NCI-H2227 treated with DMSO at 0.1 percent for 48 hours (cell line): ENCODE measurements at places on chromosomes 5 and 9.

- DNase-seq = no peak
These were observed 51.1 kb downstream of the SH3TC2 start for GRCh38 chr5:149011728-149012127.

DNA sequence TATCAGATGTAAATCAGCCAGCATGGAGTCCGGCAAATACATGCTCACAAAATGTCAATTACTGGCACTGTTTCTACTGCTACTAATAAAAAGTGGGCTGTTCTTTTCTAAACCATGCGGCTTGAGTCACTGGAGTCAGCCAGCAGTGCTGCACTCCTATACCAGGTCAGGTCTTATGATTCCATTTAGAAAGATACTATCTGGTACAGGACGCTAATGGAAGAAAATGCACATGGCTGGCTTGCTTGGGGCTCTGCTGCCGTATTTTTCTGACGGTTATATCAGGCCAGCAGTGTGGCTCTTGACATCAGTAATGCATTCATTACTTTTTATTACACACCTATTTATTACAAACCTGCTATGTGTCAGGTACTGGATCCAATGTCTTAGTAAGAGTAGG lies 74.3 kb downstream of the NDFIP1 start:
- no peak for DNase-seq

DNA sequence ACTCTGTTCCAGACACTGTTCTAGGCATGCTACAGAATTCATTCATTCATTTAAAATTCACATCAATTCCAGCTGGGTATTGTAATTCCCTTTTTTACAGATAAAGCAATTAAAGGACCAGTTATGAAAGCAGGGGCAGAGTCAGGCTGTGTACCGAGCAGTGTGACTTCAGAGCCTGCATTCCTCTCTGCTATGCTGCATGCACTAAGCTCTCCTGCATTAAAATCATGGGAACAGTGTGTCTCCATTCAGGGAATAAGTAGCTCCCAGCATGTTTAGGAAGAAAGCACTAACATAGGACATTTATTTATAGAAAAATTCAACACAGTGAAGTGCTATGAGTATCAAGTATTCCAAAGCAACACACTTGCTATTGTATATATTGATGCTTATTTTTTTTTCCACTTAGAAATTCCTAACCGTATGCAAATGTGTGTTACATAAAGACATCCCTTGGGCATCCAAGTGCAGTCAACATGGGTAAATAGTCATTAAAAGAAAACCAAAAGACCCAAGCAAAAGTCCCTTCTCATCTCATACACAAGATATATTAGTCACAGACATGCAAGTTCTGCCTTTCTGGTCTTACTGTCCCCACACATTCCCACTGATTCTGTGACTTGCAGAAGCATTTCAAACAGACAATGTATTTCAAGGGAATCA lies 173.7 kb downstream of the GABRB2 start:
- DNase-seq = no peak

DNA sequence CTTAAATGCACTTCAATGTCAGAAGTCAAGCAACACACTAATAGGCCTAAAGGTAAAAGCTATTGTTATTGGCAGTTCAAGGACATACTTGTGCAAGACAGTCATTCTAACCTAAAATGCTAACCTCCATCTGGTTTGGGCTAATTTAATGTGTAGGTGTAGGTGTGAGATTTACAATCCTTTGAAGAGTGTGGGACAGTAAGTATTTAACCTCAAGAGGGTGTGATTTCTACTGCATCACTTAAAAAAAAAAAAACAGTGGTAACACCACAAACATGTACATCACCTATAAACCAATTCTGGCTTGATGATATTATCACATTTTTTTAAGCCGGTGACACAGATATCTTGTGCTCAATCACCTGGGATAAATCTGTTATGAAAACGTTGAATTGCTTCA lies 127.5 kb upstream of the MEF2C start:
- DNase-seq = no peak

- no peak for DNase-seq
These were observed 63.4 kb downstream of the NR6A1 start for GRCh38 chr9:124707666-124708065.

DNA sequence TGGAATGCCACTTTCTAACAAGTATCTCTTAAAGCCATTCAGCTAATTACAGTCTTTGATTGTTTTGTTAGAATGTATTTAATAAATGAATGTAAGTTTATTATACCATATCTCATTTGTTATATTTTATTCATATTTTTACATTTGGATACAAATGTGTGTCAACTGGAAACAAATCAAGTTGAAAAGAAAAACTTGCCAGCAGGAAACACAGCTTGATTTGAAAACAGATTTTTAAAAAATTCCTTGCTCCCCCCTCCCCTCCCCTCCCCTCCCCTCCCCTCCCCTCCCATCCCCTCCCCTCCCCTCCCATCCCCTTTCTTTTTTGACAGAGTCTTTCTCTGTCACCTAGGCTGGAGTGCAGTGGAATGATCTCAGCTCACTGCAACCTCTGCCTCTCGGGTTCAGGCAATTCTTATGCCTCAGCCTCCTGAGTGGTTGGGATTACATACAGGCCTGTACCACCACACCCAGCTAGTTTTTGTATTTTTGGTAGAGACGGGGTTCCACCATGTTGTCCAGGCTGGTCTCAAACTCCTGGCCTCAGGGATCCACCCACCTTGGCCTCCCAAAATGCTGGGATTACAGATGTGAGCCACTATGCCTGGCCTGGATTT lies 227.6 kb downstream of the WDR70 start:
- DNase-seq = no peak

- DNase-seq = no peak
These were observed 53.3 kb downstream of the TRPC7 start for GRCh38 chr5:136311999-136312398.

GRCh38 chr5:76705574-76705973 lies 10.4 kb upstream of the F2R start:
- DNase-seq = no peak

DNA sequence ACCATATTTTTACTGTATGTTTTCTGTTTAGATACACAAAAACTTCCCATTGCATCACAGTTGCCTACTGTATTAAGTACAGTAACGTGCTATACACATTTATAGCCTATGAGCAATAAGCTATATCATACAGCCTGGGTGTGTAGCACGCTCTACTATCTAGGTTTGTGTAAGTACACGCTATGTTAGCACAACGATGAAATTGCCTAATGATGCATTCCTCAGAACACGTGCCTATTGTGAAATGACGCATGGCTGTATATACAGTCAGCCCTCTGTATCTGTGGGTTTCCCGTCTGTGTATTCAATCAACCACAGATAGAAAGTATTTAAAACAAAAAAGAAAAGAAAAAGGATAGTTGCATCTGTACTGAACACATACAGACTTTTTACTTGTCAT lies 64.2 kb downstream of the SGCD start:
- no peak for DNase-seq

DNA sequence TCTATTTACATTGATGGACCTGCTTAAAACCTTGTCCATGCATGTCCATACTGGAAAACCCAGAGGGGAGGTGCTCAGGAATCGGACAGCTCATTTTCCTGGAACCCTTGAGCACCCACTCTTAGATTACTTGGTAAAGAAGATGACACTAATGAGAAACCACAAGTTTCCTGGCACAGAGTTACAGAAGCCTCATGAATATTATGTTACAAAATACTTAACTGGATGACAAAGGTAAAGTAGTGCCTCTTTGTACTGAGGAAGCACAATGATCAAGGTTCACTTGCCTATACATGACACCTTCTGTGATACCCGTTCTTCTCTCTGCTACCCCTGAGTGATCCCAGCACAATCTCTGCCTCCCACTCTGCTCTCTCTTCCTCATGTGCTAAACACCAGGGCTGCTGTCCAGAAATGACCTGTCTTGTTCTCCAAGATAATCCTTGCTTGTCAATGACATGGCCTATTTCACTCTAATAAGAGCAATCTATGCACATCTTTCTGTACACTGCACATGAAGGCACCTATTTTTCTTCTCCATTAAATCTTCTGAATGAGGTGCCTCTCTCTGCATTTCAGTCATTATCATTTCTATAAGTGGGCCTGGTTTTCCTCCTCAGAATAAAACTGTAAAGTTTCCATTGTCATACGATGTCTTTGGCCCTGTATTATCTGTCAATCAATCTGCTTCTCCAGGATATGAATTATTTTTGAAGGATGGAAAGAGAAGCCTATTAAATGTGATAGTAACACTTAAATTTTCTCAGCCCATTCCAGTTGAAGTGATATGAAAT lies 684.0 kb upstream of the ACO1 start:
- no peak for DNase-seq

DNA sequence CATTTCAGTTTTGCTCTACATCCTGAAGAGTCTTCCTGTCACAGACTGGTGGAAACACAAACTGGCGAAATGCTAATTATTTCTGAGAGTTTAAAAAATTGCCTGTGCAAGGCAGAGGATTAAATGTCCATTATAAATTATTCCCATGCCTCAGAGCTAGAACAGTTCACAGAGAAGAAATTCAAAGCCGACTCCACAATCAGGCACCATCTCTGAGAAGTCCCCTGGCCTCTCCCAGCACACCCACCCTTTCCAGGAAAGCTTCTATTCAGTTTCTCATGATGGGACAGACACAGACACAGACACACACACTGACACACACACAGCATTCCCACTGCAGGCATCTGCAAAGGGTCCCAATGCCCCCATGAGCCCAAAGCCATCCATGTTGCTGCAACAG lies 253.1 kb downstream of the DENND1A start:
- no peak for DNase-seq

GRCh38 chr5:132184588-132184987 lies 43.1 kb downstream of the P4HA2 start:
- DNase-seq = no peak

- no peak for DNase-seq
These were observed 615.6 kb upstream of the GRIN3A start for GRCh38 chr9:102354041-102354440.

- no peak for DNase-seq
These were observed 356.9 kb upstream of the WWC1 start for GRCh38 chr5:167934551-167934971.

DNA sequence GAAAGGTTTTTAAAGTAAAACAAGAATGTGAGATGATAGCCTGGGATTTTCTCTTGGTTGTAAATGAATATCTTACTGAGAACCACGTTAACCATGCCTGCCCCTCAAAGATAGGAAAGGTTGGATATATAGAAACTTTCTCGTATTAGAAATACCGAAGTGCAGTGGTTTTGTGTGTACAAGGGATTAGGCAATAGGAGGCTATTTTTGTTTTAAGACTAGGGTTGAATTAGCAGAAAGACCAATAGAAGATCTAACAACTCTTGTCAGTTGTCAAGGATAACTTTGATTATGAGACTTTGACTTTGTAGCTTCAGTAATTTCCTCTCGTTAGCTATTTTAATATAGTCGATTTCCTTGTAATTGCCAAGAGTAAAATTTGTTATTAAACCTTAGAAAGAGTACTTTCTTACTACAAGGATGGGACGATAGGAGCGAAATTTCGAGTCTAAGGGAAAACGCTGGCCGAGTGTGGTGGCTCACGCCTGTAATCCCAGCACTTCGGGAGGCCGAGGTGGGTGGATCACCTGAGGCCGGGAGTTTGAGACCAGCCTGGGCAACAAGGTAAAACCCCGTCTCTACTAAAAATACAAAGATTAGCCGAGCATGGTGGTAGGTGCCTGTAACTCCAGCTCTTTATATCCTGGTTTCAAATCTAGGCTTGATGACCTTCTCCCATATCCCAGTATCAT lies 838 bp downstream of the POLK start:
- no peak for DNase-seq

DNA sequence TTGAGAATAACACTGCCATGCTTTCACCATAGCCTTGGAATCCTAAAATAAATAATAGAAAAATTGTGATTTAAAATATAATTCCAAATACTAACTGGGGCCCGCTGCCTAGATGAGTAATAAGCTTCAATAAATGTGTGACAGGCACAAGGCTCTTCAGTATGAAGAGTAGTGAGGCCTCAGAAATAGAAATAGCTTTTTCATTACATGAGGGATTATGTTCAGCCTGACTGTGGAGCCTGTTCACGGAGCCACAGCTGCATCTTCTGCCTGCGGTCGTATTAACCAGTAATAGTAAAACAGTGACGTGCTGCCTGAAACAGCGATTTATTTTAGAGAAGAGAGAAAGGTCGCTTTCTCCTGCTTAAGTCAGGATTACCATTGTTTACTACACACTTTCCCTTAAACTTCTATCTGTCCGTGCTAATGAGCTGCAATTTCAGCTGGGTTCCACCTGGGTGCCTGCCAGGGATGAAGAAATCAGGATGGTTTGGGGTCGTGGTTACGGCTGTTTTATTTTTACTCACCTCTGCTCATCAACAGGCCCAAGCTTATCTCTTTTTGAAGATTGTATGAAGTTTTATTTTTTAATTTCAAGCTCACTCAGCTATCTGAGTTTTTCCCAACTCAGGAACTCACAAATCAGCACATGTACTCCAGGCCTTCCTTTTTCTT lies 284.9 kb upstream of the WWC1 start:
- no peak for DNase-seq

- no peak for DNase-seq
These were observed 18.5 kb downstream of the GBGT1 start for GRCh38 chr9:133144904-133145851.

- no peak for DNase-seq
These were observed 92.3 kb upstream of the FANCC start for GRCh38 chr9:95409650-95410426.

- no peak for DNase-seq
These were observed 56.9 kb upstream of the COL15A1 start for GRCh38 chr9:98886691-98887229.

DNA sequence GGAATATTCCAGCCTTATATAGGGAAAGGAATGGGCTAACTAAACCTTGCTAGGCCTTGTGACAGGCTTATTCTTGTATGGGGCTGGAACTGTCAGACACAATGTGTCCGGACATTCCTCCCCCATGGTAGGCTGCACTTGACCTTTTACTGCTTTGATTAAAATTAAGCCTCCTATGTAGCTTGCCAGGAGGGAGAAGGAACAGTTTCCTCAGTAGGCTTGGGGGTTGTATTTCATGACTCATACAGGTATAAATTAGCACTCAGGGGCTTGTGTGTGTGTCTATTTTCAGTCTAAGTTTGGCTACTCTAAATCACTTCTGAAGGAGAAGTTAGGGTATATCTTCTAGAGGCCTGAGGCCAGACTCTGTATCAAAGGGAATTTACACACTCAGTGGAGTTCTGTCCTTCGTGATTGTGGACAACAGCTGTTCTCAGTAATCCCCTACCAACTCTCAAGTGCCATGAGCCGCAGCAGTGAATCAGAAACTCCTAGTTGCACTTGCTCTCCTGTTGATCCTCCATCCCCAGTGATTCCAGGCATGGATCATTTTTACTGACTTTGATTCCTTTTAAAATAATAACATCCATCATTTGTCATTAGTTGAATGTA lies 16.4 kb downstream of the ADAMTS16 start:
- DNase-seq = no peak

DNA sequence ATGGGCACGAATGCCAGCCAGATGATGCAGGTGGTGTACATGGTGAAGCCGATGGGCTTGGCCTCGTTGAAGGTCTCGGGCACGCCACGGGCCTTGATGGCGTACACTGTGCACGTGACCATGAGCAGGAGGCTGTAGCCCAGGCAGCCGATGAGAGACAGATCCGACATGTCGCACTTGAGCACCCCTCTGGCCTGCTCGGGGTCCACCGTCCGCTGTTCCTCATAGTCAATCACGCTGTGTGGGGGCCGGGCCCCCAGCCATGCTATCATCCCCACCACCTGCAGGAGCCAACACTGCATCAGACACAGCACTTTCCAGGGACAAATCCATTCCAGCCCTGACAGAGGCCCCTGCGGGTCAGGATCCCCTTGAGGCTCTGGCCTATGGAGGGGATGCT lies 12.2 kb downstream of the GRM6 start:
- no peak for DNase-seq

GRCh38 chr5:73792687-73793320 lies 166.8 kb downstream of the ARHGEF28 start:
- peak; percentile 46 for DNase-seq
